ENCODE measurements at places on chromosomes 6 and 20. TPM values are rescaled to one million over a fixed set of nuclear protein-coding genes. Genes with fewer than 3 reads are reported as not detected.

The HLA-C gene
- total RNA-seq = 549 TPM

The TRAPPC3L gene
- total RNA-seq = 0.42 TPM

The PPP1R3G gene
- total RNA-seq = 3.0 TPM

The PSORS1C1 gene
- total RNA-seq = 1.1 TPM

The PDE7B gene
- total RNA-seq = 7.4 TPM

The COL11A2 gene
- 0.17 TPM for total RNA-seq

The POPDC3 gene
- total RNA-seq = not detected

DNA sequence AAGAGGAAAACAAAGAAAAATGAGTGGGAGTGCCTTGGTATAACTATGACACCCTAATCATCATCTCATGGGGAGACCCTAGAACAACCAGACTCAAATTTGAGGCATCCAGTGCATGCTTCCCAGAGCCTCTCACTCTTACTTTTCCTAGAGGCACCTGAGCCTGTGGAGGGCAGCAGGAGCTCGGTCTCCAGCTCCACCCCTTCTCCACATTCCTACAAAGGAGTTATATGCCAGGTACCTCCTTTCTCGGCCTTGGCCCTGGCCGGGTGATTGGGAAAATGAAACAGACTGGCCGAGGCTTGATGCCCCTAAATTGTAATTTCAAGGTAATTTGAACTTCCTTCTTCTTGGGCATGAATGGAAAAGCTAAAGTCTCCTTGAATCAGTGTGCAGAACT lies 761.2 kb upstream of the CHD6 start:
- no peak overlapping the region for H3K27ac ChIP-seq
- H3K4me1 ChIP-seq = no peaks in the 10 kb centered on the region
- H3K4me3 ChIP-seq = no peak overlapping the region
- no peaks in the 10 kb centered on the region for H3K36me3 ChIP-seq
- no peak for DNase-seq

GRCh38 chr6:48775157-48775556 lies 664.2 kb upstream of the PTCHD4 start:
- H3K27me3 ChIP-seq = no peaks in the 10 kb centered on the region
- H3K4me1 ChIP-seq = no peaks in the 10 kb centered on the region
- no peak for DNase-seq
- H3K27ac ChIP-seq = no peak overlapping the region
- H3K4me3 ChIP-seq = no peak overlapping the region

GRCh38 chr6:46651006-46651405 lies 1.6 kb downstream of the CYP39A1 start:
- peaks cover 39% of the 10 kb centered on the region for H3K4me1 ChIP-seq
- DNase-seq = no peak
- H3K27ac ChIP-seq = no peak overlapping the region
- no peaks in the 10 kb centered on the region for H3K27me3 ChIP-seq
- H3K36me3 ChIP-seq = no peaks in the 10 kb centered on the region

DNA sequence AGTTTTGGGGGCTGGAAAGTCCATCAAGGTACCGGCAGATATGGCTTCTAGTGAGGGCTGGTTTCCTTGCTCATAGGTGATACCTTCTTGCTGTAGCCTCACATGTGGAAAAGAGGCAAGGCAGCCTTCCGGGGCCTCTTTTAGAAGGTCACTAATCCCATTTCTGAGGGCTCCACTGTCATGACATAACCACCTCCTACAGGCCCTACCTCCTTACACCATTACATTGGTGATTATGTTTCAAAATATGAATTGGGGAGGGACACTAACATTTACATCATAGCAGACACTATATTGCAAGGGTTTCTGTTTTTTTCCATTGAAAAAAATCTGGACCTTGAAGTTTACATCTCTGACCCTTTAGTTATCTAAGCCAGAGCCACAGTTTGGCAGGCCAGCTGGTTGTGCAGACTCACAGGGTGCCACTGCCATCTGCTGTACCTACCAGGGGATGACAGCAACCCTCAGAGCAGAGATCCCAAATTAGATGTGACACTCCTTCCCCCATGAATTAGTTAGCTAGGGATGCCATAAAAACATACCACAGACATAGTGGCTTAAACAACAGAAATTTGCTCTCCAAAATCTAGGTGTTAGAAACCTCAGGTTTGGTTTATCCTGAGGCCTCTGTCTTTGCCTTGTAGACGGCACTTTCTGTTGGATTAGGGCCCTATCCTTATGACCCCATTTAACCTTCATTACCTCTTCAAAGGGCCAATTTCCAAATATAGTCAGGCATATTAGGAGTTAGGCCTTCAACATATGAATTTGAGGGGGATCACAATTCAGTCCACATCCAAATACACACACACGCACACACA lies 166.4 kb upstream of the RNF217 start:
- H3K27ac ChIP-seq = no peak overlapping the region
- no peak overlapping the region for H3K4me3 ChIP-seq
- no peaks in the 10 kb centered on the region for H3K4me1 ChIP-seq

GRCh38 chr6:167860550-167861226 lies 34.0 kb downstream of the AFDN start:
- H3K4me1 ChIP-seq = peaks cover 61% of the 10 kb centered on the region
- H3K4me3 ChIP-seq = no peak overlapping the region
- H3K36me3 ChIP-seq = no peaks in the 10 kb centered on the region
- DNase-seq = no peak
- H3K27ac ChIP-seq = no peak overlapping the region
- H3K27me3 ChIP-seq = no peaks in the 10 kb centered on the region

DNA sequence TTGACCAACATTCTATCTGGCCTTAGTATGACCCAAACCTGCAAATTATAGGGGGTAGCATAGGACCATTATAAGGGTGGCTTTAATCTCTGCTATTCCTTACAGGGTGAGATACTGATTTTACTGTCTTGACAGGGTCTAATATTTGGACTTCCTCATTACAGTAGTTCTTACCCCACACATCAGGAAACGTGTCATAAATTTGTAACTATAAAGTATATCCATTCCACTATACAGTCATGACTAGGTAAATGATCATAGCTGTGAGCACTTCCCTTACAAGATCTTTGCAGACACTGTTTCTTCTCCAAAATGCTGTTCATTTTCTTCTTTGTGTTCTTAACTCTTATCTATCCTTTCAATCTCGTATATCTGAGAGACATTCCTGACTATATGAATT lies 518.7 kb upstream of the RNF217 start:
- no peaks in the 10 kb centered on the region for H3K4me1 ChIP-seq
- no peak overlapping the region for H3K27ac ChIP-seq
- H3K36me3 ChIP-seq = no peaks in the 10 kb centered on the region
- H3K27me3 ChIP-seq = no peaks in the 10 kb centered on the region
- no peak overlapping the region for H3K4me3 ChIP-seq

DNA sequence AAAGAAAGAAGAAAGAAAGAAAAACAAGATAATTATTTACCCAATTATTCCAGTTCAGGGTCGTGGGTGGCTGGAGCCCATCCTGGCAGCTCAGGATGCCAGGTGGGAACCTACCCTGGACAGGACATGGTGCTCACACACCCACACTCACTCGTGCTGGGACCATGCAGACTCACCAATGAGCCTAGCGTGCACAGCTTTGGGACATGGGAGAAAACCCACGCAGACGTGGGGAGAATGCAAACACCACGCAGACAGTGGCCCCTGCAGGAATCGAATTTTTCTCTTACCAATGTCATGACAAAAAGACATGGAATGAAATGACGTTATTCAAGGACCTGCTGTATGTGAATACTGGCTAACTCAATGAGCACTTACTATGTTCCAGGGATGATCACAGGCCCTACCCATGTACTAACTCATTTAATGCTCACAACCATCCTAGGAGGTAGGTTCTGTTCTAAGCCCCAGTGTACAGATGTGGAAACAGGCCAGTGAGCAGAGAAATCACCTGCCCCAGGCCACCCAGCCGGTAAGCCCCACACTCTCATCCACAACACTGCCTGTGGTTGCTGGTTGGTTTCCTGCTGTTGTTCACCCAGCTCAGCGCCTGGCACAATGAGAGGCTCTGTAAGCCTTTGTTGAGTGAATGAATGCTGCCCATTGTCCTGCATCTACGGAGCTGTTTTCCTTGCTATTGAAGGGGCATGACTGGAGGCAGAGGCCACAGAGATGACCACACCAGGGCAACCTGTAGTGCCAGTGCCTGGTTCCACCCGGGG lies 6.8 kb upstream of the PI16 start:
- no peak for DNase-seq
- no peak overlapping the region for H3K27ac ChIP-seq
- no peaks in the 10 kb centered on the region for H3K36me3 ChIP-seq
- no peaks in the 10 kb centered on the region for H3K27me3 ChIP-seq
- no peaks in the 10 kb centered on the region for H3K4me1 ChIP-seq
- H3K4me3 ChIP-seq = no peak overlapping the region

DNA sequence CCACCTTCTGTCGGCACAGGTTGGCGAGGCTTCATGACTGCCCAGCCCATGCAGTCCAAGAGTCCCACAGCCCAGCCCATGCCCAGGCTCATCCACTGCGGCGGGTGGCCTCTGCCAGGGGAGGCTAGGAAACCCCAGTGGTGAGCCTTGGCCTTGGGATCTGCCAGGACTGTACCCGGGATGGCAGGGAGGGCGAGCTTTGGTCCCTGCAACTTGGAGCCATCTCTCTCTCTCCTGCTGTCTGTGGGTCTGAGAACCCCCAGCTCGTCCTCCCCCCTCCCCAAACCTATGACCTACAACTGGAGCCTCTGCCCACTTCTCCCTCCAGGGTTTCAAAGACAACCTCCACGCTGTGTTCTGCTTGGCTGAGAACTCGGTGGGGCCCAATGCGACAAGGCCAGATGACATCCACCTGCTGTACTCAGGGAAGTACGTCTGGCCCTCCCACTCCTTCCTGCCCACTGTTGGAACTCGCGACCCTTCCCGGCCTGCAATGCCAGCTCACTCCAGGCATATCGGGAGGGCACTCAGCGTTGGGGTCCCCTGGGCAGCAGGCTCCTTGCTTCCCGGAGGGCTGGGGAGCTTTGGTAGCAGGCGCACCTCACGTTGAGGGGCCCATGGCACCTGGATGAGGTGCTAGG lies 19.7 kb downstream of the NPEPL1 start:
- peaks cover 5% of the 10 kb centered on the region for H3K4me1 ChIP-seq
- H3K27ac ChIP-seq = no peak overlapping the region
- no peaks in the 10 kb centered on the region for H3K27me3 ChIP-seq
- peak; percentile 60 for DNase-seq
- no peak overlapping the region for H3K4me3 ChIP-seq

DNA sequence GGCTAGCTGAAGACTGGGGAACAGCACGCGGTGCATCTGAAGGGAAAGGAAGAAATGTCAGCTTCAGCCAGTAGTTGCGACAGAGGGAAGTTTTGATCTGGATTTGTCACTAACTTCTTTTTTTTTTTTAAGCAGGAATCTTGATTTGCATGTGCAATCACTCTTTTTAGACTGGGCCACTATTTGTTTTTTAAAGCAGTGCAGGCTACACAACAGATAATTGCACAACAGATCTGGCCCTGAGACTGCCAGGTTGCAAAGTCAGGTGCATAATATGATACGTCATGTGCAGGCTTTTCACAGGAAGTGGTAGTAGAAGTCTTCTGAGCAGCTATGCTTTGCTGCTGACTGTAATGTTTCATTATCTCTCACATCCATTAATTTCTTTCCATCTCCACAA lies 13.5 kb downstream of the PFDN4 start:
- no peak overlapping the region for H3K27ac ChIP-seq
- DNase-seq = no peak
- H3K4me1 ChIP-seq = peaks cover 9% of the 10 kb centered on the region
- H3K27me3 ChIP-seq = no peaks in the 10 kb centered on the region
- H3K4me3 ChIP-seq = no peak overlapping the region

DNA sequence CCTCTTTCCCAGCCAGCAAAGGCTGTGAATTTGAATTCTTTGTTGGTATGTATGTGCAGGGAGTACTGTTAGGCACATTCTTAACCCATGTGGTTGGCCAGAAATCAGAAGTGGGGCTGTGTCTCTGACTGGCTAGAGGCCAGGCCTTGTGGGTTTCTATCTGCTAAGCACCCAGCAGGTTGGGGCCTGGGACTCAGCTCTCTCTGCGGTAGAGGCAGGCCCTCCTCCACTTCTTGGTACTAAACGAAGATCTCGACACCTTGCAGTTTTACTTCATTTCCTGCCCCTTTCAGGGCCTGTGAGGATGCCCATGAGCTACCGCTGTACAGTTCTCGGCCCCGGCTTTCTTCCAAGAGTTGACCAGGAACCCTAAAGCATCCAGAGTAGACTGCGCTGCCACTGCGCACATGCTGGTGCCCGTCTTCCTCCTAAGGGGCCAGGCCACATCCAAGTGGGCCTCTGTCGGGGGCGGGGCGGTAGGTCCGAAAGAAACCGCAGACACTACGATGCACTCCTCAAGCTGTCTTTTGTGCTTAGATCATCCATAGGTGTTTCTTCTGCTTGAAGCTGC lies 51.1 kb downstream of the TCP11 start:
- H3K27me3 ChIP-seq = no peaks in the 10 kb centered on the region
- no peak overlapping the region for H3K4me3 ChIP-seq
- peaks cover 42% of the 10 kb centered on the region for H3K36me3 ChIP-seq
- H3K4me1 ChIP-seq = peaks cover 81% of the 10 kb centered on the region
- DNase-seq = no peak

DNA sequence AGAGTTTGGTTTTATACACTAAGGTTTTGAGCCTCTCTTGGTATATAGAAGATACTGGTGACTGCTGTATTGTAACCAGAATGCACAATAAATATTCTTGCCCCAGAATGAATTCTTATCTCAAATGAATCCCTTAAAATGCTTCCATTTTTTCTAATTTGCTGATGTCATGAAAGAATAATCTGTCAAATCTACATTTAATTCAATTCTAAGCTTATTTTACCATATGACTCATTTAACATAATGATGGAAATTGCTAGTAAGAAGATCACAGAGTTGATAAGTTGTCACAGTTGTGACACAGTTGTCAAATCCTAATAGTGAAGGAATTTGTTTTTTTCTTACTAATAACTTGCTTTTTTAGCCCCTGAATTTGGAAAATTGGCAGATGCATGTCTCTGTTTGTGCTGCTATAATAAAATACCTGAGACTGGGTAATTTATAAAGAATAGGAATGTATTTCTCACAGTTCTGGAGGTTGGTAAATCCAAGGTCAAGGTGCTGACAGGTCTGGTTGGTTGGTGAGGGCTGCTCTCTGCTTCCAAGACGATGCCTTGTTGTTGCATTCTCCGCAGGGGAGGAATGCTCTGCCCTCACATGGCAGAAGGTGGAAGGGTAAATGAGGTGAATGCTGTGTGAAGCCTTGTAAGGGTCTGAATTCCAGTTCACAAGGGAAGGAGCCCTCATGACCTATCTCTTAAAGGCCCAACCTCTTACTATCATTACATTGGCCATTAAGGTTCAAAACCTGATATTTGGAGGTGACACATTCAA lies 4.7 kb downstream of the ECT2L start:
- DNase-seq = no peak
- H3K27me3 ChIP-seq = no peaks in the 10 kb centered on the region
- H3K27ac ChIP-seq = no peak overlapping the region
- no peak overlapping the region for H3K4me3 ChIP-seq
- H3K4me1 ChIP-seq = peaks cover 30% of the 10 kb centered on the region
- H3K36me3 ChIP-seq = no peaks in the 10 kb centered on the region

GRCh38 chr20:22412977-22413868 lies 171.1 kb downstream of the FOXA2 start:
- H3K27me3 ChIP-seq = no peaks in the 10 kb centered on the region
- no peaks in the 10 kb centered on the region for H3K36me3 ChIP-seq

GRCh38 chr20:48459722-48460395 lies 367.9 kb downstream of the PREX1 start:
- no peak overlapping the region for H3K4me3 ChIP-seq
- H3K36me3 ChIP-seq = no peaks in the 10 kb centered on the region
- no peak overlapping the region for H3K27ac ChIP-seq
- H3K4me1 ChIP-seq = peaks cover 11% of the 10 kb centered on the region
- no peak for DNase-seq

All from esophagus muscularis mucosa (tissue), 4 donors.